LHCN-M2 (cell line): ENCODE measurements at places on chromosomes 16 and 17.

GRCh38 chr17:9845306-9845705, 19.6 kb downstream of the GLP2R start:
- DNase-seq: no peak

DNA sequence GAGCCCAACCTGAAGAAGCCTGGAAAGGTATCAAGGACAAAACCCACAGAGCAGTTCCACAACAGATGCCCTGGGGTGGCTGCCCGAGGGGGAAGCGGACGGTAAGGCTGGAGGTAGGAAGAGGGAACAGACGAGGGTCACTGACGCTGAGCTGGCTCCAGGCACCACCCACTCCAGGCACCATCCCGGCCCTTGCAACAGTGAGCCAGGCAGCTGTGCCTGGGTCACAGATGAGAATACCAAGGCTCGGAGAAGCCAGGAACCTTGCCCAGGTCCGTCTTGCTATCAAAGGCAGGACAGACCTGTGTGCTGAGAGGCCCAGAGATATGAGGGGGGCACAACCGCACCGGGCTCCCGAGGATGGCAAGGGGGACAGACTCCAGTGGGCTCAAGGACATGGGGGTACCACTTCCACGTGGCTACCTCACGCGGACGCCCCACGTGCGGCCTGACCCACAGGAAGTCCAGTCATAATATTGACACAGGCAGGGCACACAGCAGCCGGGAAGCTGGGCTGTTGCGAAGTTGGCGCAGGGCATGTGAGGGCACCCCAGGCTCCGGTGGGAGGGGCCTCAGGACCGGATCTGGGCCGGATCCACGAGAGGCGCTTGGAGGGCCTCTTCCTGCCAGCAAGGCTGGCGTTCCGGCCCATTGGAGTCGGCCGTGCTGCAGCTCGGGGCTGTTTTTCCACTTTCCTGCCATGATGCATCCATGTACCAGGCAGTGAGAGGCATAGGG, 29.9 kb downstream of the PEMT start:
- DNase-seq: no peak

- DNase-seq: no peak
Measured at GRCh38 chr16:48546774-48547173, 63.2 kb downstream of the N4BP1 start.

- DNase-seq: peak; percentile 79
Measured at GRCh38 chr17:57999496-58000017, 7.5 kb downstream of the SRSF1 start.

GRCh38 chr16:67395458-67396158, 2.3 kb upstream of the TPPP3 start:
- DNase-seq: peak; percentile 86

DNA sequence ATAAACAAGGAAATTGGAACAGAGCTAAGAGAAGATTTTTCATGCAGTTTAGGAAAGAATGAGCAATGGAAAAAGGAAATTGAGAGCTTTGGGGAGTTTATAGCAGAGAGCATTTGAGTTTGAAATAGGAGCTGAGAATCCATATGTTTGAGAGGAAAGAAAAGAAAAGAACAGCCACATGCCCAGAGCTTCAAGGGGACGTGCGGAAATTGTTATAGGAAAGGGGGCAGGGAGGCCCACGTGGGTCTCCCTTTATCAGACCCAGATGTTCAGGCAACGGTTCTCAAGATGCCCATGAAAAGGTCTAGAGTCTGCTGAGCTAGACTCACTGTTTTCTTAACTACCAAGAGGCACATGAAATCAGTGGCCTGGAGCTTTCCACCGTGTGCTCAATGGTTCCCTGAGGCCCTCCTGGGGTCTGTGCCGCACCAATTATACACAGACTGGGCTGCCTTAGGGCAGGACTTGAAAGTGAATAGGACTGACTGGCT, 31.2 kb downstream of the CHD9 start:
- no peak for DNase-seq

DNA sequence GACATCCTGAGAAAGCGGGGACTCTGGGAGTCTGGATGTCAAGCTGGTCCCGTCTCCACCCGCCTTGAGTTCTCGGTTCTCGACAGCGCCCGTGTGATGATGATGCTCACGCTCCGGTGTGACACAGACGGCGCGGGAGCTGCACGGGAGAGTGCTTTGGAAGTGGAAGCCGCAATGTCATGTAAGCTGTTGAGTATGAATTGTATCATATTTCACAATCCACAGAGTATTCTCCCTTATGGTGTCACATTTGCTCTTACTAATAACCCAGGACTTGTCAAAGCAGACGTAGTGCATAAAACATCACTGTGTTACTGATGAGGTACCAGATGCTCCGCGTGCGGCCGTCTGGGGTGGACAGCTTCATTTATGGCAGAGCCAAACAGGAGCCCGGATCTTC, 217.5 kb upstream of the CHMP6 start:
- no peak for DNase-seq

- peak; percentile 100 for DNase-seq
Measured at GRCh38 chr17:40417609-40418427, at the start of gene TOP2A. Gene TOP2A (minus strand): TSS chr17:40417896. CDS start chr17:40417791, 105 bp downstream.

DNA sequence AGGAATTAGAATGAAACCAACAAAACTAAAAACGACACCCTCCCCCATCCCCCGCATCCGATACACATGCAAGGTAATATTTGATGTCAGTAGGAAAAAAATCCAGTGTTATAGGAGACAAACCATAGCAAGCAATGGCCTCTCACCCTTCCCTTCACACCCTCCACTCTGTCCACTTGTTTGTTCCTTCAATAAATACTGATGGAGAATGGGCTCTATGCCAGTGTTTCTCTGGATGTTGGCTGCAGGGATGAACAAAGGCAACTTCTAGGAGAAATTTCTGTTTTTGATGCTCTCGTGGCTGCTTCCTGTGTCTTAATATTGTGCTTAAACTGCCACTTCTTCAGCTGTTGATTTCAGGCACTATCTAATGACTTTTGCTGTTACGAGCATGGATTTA, 98.8 kb downstream of the WWOX start:
- DNase-seq: no peak

DNA sequence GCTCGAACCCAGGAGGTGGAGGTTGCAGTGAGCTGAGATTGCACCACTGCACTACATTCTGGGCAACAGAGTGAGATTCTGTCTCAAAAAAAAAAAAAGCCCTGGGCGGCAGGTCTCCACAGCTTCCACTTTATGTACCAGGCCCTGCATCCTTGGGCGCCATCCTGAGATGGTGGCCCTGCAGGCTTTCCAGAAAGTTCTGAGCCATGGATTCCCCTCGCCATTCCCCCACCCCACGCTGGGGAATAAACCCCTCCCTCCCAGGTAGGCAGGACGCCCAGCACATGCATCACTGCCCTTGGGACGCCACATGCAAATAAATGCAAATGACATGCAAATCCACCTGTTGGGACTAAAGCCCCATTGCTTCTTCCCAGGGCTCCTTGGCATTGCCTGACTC, 13.8 kb upstream of the ZNF469 start:
- no peak for DNase-seq

DNA sequence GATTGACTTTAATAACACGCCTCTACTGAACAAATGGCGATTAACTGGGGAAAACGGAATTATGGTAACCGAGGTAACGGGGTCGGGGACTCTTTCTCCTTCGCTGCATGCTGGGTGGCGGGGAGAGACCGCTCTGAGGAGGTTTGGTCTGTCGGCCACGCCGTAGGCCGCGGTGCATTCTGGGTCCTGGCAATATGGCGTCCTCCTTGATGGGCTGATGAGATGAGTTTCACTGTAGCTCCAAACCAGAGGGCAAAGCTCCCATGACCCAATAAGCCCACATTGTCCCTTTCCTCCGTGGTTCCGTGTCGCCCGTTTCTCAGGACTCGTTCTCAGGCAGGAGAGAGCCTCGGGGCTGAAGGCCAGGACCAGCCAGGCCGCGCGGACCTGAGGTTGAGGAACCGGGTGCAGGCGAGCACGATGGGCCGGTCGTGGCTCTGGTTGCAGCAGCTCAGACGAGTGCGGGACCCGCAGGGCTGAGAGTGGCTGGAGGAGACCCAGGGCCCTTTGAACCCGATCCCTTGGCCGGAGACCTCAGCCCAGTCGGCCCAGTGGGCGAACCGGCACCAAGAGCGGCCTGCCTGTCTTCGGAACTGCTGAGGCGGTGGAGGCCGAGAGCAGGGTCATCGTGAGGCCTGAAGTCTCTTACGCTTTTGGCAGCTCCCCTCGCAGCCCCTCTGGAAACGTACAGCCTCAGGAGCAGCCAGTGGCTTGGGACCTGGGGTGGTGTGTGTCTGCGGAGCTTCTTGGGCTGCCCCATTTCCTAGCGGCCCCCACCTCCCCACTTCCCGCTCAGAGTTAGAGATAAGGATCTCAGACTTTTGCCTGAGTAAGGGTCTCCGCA, at the start of gene RPTOR:
Gene RPTOR, plus strand, starts transcription at position 184 of the 844 bp plus-strand sequence. CDS start 792 bp downstream, outside the sequence.
- peak; percentile 89 for DNase-seq

DNA sequence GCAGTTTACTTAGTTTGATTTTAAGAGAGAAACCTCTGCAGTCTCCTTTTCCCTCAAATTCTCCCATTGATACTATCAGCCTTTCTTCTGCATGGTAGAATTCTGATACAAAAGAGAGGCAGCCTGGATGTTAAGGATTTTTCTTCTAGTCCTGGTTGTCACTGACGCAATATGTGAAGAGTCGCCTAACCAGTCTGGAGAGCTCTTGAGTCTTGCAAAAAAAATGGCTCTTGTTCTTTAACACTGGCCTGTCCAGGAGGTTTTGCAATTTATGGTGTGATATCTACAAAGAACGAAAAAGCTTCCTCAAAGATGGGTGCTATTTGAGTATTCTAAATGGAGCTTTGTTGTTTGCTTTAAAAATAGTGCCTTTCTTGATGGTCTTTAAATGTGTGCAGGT, 28.9 kb downstream of the COX10 start:
- DNase-seq: no peak

- DNase-seq: peak; percentile 11
Measured at GRCh38 chr17:4586043-4586442, 1.7 kb downstream of the SMTNL2 start.

- no peak for DNase-seq
Measured at GRCh38 chr17:75769536-75769935, 4.5 kb upstream of the GALK1 start.

DNA sequence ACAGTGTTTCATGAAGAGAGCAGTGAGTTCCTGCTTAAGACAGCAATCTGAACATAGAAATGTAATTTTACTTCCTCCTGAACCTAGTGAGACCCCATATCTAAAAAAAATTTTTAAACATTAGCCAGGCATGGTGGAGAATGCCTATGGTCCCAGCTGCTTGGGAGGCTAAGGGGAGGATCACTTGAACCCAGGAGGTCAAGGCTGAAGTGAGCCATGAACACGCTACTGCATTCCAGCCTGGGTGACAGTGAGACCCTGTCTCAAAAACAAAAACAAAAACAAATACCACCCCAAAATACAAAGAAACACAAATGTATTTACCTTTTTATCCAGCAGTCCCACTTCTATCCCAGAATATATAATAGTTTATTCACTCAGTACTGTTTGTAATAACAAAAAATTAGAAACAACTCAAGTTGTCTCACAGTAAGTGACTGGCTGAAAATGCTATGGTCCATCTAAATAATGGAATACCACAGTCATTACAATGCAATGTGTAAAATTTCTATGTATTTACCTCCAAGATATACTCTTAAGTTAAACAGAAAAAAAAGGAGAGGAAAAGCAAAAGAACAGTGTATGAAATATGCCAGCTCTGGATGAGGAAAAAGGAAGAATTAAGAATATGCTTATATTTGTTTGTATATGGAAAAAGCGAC, 16.3 kb downstream of the CFDP1 start:
- DNase-seq: no peak

GRCh38 chr16:2090777-2091546, 43.2 kb downstream of the TSC2 start:
- no peak for DNase-seq

DNA sequence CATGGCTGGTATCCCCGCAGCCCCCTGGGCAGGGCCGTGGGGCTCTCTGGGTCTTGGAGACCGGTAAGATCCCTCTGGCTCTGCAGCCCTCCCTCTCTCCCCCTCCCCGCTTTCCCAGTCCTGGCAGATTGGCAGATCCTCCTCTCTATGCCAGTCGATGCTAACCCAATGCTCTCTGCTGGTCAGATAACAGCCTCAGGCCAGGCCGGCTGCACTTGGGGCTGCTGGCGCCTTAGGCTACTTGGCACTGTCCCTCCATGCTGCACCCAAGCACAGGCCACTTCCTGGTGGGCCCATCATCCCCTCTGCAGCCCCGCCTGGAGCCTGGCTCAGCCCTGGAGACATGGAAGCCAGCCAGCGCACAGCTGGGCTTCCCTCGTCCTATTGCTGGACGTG, 81.7 kb downstream of the RTN4RL1 start:
- DNase-seq: no peak

GRCh38 chr17:1779571-1780131, 17.8 kb downstream of the SERPINF1 start:
- peak; percentile 95 for DNase-seq

DNA sequence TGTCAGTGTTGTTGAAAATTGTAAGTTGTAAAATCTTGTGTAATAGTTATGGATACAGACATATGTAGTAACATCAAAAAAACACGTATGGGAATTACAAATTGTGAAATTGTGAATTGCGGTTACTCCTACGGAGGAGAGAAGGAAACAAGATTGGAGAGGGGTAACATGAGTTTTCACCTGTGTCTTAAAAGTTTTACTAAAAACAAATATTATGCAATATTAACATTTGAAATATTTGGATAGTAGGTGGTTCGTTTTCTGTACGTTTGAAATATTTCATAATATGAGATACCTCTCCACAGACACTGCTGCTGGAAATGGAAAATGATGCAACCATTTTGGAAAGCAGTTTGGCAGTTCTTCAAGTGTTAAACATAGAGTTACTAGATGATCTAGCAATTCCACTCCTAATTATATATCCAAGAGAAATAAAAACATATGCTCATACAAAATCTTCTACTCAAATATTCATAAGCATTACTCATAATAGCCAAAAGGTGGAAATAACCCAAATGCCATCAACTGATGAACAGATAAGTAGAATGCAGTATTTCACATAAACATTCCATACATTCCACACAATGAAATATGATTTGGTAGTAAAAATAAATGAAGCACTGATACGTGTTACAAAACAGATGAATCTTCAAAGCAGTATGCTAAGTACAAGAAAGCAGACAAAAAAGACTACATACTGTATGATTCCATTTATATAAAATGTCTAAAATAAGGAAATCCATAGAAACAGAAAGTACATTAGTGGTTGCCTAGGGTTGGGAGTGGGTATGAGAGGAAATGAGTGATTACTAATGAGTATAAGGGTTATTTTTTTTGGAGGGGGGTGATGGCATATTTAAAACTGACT, 40.7 kb upstream of the ABCA10 start:
- DNase-seq: no peak

GRCh38 chr17:12342609-12343435, 322.1 kb downstream of the MAP2K4 start:
- no peak for DNase-seq

GRCh38 chr16:54462151-54462651, 175.6 kb upstream of the IRX3 start:
- DNase-seq: peak; percentile 83

- DNase-seq: no peak
Measured at GRCh38 chr16:19029980-19030379, 37.4 kb upstream of the COQ7 start.

DNA sequence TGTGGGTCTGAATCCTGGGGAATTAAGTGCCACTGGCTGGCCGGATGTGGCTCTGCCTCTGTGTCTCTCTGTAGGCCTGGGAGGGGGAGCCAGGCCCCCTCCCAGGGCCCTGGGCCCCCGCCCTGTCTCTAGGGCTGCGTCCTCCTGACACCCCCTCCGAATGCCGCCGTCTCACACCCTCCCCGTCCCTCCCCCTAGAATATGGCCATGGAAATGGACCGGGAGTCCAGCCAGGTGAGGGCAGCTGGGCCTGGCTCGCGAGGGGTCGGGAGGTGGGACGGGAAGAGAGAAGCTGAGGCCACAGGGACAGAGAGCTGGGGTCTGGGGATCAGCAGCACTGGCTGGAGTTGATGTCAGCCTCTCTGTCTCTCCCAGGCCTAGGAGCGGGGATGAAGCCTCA, 16.1 kb upstream of the PKMYT1 start:
- no peak for DNase-seq

- no peak for DNase-seq
Measured at GRCh38 chr17:9883451-9883850, 21.6 kb downstream of the RCVRN start.
